ENCODE measurements at places on chromosomes 7 and 10.

- no peak for DNase-seq
Observed at GRCh38 chr10:48968036-48968435, 28.4 kb upstream of the LRRC18 start.

DNA sequence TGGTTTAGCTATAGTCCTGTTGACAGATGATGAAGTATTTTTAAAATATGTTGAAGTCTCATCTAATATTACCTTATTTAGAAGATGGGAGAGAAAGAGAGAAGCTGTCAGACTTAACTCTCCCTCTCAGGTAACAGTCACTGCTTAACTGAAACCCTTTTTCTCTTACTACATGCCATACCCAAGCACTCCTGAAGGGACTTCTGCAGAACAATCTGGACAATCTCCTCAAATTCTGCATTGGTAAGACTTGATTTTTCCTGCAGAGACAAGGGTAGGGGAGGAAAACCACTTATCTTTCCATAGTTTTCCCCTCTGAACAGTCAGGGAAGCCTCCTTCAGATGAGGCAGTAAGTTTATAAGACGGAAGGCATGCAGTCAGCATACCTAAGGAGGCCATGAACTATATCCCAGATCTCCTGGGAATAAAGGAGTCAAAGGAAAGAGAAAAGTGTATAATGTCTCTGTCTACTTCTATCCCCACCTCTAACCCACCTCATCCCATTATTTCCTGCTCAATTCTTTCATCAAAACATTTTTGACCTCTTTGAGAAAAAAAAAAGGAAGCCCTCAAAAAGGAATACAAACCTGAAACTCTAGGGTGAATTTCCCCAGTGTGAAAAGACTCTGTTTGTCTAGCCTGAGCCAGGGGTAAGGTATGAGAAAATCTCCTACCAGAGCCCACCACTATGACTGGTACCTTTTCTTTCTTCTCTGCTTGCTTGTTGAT is 9.4 kb downstream of the ZCWPW1 start:
- DNase-seq: no peak

GRCh38 chr7:12674053-12674452 is 13.4 kb upstream of the ARL4A start:
- no peak for DNase-seq

- no peak for DNase-seq
Observed at GRCh38 chr7:45183711-45184210, 26.2 kb downstream of the RAMP3 start.

All from activated gamma-delta T cell treated with Interleukin-2 at 50 U/mL for 16 hours (primary cell).